ENCODE measurements at places on chromosomes 4 and X. TPM values are rescaled to one million over a fixed set of nuclear protein-coding genes. Genes with fewer than 3 reads are reported as not detected.

DGAT2L6 gene
- polyA plus RNA-seq = not detected

SPINK2 gene
- polyA plus RNA-seq = not detected

- no peak for DNase-seq
These were observed 596.4 kb downstream of the MID1IP1 start for GRCh38 chrX:39397561-39398199.

DNA sequence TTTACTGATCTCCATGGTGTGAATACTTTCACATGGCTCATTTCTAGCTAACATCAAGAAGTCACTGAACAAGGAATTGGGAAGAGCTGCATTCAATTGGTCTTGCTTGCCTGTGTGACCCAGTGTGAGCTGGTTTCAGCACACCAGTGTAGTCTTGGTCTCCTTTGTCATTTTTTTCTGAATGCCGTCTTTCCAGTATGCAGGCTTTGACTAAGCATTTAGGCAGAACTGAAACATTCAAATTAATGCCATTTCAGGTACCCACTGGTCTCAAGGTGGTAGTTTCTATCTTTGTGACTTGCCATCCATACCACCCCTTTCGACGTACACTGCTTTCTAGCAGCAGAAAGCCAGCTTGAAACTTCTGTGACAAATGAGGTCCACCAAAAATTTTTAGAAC lies 550.5 kb upstream of the BOD1L1 start:
- DNase-seq = no peak

DNA sequence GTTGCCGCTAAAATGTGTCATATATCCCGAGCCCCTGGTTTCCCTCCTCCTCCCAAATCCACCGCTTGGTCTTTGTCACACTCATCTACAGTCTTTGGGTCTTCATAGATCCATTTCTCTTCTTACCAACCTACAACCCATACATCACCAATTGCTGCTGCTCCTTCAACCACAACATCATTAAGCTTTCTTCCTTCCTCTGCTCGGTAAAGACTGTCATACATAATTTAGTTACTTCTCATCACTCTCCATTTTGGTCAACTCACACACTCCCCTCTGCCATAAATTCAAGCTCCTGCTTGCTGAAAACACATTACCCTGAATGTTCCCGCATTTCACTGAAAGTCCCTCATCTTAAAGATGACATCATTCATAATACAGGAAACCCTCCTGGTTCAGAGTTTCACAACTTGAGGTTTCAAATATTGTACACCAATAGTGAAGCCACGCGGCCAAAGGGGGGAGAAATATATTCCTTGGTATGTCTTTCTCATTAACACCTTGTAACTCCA lies 1.7 kb upstream of the DCTD start:
- no peak for DNase-seq

- DNase-seq = no peak
These were observed 455.3 kb downstream of the PDHA2 start for GRCh38 chr4:96295143-96295741.

Data from right renal pelvis (tissue), 4 donors.